ENCODE measurements at places on chromosomes 7 and 10. TPM values are rescaled to one million over a fixed set of nuclear protein-coding genes. Genes with fewer than 3 reads are reported as not detected.

PTTG1IP2 gene
- not detected for total RNA-seq

ABCB4 gene
- 2.3 TPM for total RNA-seq

PRLHR gene
- 1.2 TPM for total RNA-seq

MCM10 gene
- total RNA-seq: 5.3 TPM

OGDHL gene
- total RNA-seq: 23.1 TPM

CALCR gene
- total RNA-seq: 5.1 TPM

SUGCT gene
- 3.7 TPM for total RNA-seq

ELOVL3 gene
- total RNA-seq: 0.92 TPM

SOSTDC1 gene
- total RNA-seq: 9.7 TPM

TAS2R41 gene
- total RNA-seq: not detected

CABCOCO1 gene
- 5.5 TPM for total RNA-seq

COG5 gene
- 33.2 TPM for total RNA-seq

TFR2 gene
- total RNA-seq: 9.2 TPM

ODAD2 gene
- 5.5 TPM for total RNA-seq

PHKG1 gene
- total RNA-seq: 7.2 TPM

ARMC3 gene
- 16.4 TPM for total RNA-seq

PDZD8 gene
- total RNA-seq: 36.9 TPM

DUS4L gene
- 17.8 TPM for total RNA-seq

ASZ1 gene
- total RNA-seq: not detected

WNT16 gene
- total RNA-seq: 0.69 TPM

MNX1 gene
- not detected for total RNA-seq

CPXM2 gene
- 4.8 TPM for total RNA-seq

PNLIPRP3 gene
- not detected for total RNA-seq

EGFR gene
- total RNA-seq: 24.0 TPM

PHYHIPL gene
- total RNA-seq: 49.6 TPM

NPC1L1 gene
- total RNA-seq: not detected

ABCC2 gene
- total RNA-seq: 1.6 TPM

HOXA5 gene
- total RNA-seq: not detected

LAMB4 gene
- 0.92 TPM for total RNA-seq

PRKCQ gene
- total RNA-seq: 5.3 TPM

SRGN gene
- total RNA-seq: 29.1 TPM

ACHE gene
- 73.4 TPM for total RNA-seq

TSPAN13 gene
- 111 TPM for total RNA-seq
